ENCODE measurements at places on chromosomes 4 and X. TPM values are rescaled to one million over a fixed set of nuclear protein-coding genes. Genes with fewer than 3 reads are reported as not detected.

Gene TMEM129
- 50.6 TPM for total RNA-seq

DNA sequence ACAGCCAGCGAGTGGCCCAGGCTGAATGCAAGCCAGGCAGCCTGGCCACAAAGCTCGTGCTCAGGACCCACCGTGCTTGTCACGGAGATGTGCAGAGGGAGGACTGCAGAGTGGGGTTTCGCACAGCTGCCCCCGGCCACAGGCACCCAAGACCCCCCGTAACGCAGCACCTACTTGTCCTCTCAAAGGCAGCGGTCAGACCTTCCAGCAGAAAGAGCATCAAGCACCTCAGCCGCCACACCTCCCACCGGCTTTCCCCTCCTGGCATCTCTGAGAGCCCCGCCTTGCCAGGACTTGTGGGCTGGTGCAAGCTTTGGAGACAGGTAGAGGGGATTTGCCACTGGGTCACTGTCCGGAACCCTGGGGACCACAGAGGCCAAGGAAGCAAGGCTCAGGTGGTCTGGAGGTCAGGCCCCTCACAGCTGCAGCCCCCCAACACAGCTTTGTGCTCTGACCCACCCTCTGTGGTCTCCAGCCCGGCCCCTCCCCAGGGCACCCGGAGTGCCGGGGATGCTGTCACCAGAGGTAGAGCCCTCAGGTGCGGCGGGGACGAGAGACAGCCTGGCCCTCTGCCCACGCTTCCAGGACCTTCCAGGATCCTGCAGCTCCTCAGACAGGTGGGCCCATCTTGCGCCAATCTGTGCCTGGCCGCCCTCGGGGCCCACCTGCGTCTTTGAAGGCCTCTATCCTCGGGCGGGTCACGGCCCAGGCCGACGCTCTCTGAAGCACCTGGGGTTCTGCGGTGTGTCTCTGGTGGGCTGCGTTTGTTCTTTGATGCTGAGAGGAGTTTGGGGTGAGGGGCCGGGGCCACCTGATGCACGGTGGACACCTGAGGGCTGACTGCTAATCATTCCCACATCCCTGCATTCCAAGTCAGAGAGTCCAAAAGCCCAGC lies 34.4 kb upstream of the HMX1 start:
- no peak overlapping the region for H3K4me3 ChIP-seq
- no peaks in the 10 kb centered on the region for H3K27me3 ChIP-seq
- DNase-seq, result no peak

DNA sequence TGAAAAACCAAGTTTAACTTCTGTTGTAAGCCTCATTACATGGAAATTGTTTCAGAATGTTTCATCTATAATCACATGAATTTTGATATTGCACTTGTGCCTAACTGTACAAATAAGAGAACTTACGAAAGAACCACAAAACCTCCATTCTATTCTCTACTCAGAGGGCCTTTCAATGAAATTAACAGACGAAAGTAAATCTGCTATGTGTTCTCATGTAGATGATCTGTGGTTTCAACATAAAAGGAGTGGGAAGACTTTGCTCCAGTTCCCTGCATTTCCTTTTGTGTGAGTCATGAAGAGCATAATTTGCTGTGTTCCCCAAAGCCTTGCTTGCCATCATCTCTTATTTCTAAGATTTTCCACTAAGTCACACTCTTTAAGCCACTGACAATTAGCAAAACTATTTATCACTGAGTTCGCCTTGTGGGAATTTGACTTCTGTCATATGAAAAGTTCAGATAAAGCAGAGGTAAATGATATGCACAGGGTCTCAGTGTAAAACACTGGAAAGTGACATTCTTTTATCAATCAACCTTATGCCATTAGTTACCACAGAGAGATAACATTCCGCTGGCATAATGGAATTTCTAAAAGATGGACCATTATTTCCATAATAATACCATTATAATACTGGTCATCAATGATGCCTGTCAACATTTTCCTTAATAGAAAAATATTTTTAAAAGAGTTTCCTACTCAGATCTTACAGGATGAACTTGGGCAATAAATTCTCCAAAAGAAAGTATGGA lies 329.8 kb downstream of the NR3C2 start:
- no peak overlapping the region for H3K4me3 ChIP-seq
- DNase-seq, result no peak
- H3K27ac ChIP-seq, result no peak overlapping the region

DNA sequence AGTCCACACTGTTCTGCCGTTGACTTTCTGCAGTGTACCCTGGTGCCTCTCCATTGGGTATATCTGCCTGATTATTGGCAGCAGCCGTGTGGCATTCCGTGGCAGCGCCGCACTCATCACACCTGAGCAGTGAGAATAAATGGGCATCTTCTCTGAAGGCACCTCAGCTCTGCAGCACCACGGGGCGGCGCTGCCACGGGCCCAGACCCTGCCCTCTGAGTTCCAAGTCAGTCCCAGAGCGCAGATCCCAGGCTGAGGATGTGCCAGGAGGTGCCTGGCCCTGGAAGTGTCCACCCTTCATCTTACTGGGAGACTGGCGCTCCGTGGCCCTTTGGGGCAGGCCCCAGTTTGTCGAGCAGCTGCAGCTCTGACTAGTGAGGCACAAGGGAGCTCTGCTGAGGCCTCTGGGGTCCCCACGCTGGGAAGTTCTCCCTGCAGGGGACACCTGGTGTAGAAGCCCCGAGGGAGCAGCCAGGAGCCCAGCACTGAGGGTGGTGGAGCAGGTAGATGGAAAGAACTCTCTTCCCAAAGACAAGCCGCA lies 36.6 kb downstream of the TRMT44 start:
- H3K4me1 ChIP-seq, result peaks cover 18% of the 10 kb centered on the region
- H3K27me3 ChIP-seq, result no peaks in the 10 kb centered on the region

- H3K4me3 ChIP-seq, result no peak within 1 kb of the TSS
- no peaks in the 10 kb centered on the region for H3K36me3 ChIP-seq
- no peak within 1 kb of the TSS for H3K27ac ChIP-seq
- no peaks in the 10 kb centered on the region for H3K27me3 ChIP-seq
- no peak for DNase-seq
Observed at GRCh38 chr4:87975466-87975865, at the start of gene SPP1. TSS of gene SPP1 (plus strand) at chr4:87975714. CDS start at chr4:87976896, 1,182 bp downstream.

DNA sequence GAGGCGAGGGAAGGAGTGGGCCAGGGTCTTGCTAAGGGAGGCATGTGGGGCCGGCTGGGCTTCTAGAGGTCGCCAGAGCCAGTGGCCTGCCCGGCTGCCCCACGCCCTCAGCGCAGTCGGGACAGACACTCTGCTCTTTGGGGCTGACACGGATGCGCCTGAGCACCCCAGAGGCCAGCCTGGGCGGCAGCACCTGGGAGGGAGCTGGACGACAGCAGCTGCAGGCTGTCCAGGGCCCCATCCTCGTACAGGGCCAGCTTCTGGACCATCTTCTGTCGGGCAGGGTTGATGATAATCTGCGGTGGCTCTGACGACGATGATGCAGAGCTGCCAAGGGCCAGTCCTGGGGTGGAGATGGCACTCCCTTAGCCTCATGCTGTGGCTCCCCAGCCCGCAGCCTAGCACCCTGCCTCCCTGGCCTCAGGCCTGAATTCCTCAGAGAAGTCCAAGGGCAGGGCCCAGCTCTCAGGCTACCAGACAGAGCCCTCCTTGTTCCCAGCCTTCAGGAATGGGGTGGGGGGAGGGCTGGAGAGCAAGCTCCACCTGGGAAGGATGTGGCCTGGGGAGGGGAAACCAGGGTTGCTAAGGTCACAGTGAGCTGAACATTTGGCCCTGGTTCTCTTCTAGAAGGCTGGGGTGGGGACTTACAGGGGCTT lies 7.2 kb downstream of the IRAK1 start:
- DNase-seq, result no peak
- no peaks in the 10 kb centered on the region for H3K27me3 ChIP-seq
- H3K36me3 ChIP-seq, result peaks cover 15% of the 10 kb centered on the region
- H3K27ac ChIP-seq, result no peak overlapping the region

DNA sequence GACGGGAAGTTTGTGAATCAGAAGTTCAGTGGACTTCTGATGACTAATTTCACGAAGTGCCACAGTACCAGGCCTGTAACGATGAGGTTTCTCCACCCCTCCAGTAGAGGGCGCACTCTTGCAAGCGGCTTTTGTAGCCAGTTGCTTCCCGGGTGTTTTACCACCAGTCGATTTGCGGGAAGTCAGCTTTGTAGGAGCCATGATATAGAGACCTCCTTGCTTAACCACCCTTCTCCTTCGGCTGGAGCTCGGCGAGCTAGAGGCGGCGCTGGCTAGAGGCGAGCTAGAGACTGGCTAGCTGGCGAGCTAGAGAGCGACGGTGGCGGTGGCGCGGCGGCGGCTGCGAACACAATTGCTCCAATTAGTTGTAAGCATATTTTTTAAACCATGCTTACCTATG lies 72.0 kb downstream of the IL1RAPL1 start:
- no peak overlapping the region for H3K27ac ChIP-seq
- H3K36me3 ChIP-seq, result no peaks in the 10 kb centered on the region
- H3K27me3 ChIP-seq, result no peaks in the 10 kb centered on the region
- H3K4me1 ChIP-seq, result no peaks in the 10 kb centered on the region
